Effector memory CD4-positive, alpha-beta T cell (primary cell): ENCODE measurements at places on chromosomes 1 and 21.

DNA sequence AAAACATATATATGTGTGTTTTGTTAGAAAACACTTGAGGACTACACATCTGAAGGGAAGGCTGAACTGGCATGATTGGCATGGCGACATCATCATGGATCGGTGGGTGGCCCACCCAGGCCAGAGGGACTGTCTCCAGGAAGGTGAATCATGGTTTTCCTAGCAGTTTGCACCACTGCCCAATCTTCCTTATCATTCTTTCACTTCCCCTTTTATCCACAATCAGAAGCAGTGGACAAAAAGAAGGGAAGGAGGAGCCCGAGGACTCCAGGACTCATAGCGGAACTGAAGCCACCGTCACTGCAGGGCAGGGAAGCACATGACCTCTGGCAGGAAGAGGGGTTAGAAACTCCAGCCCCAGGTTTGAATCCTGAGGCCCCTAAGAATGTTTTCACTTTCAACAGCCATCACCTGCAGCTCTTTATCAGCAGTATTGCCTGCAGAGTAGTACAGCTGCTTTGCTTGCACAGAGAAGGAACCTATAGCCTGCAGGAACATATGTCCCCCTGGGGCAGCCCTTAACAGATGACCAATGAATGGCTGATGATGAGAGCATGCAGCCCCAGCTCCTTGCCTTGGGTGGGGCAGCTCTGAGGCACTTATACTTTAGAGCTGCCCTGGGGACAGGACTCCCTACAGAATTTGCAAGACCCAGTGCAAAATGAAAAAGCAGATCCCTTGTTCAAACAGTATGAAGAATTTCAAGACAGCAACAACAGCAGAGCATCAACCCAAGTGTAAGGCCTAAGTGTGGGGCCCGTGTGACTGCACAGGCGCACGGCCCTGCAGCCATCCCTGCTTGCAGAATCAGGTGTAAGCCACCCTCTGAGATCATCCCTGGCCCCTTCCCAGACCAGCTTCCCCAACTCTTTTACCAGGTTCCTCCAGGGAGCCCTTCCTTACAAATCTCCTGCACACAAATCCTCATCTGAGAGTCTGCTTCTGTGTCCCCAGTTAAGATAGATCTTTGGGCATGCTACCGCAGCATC is 241.8 kb upstream of the IRF2BP2 start:
- no peak overlapping the region for H3K27ac ChIP-seq
- no peak for DNase-seq
- no peaks in the 10 kb centered on the region for H3K36me3 ChIP-seq

GRCh38 chr1:60598041-60598910 is 484.1 kb upstream of the NFIA start:
- H3K27ac ChIP-seq = no peak overlapping the region
- H3K27me3 ChIP-seq = peaks cover 4% of the 10 kb centered on the region
- no peaks in the 10 kb centered on the region for H3K4me1 ChIP-seq
- no peak overlapping the region for H3K4me3 ChIP-seq
- H3K36me3 ChIP-seq = no peaks in the 10 kb centered on the region

DNA sequence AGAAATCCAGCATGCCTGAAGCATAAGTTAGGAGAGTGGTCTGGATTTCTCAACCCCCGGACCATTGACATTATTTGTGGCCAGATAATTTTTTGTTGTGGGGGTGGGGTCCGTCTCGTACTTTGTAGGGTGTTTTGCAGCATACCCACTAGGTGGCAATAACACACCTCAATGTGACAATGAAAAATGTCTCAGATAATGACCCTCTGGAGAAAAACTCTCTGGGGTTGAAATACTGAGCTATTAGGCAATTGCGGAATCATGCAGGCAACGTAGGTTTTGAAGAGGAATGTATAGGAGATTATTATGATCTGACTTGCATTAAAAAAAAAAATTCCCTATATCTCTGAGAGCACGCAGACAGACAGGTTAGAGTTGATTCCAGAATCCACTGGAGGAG is 25.3 kb upstream of the RRP15 start:
- H3K36me3 ChIP-seq = no peaks in the 10 kb centered on the region
- H3K27me3 ChIP-seq = no peaks in the 10 kb centered on the region
- H3K4me3 ChIP-seq = no peak overlapping the region
- H3K4me1 ChIP-seq = no peaks in the 10 kb centered on the region

GRCh38 chr1:23585321-23586022 is 26.2 kb upstream of the ID3 start:
- H3K4me1 ChIP-seq = no peaks in the 10 kb centered on the region
- H3K36me3 ChIP-seq = no peaks in the 10 kb centered on the region
- no peak overlapping the region for H3K27ac ChIP-seq
- DNase-seq = no peak
- no peak overlapping the region for H3K4me3 ChIP-seq
- H3K27me3 ChIP-seq = no peaks in the 10 kb centered on the region

GRCh38 chr1:176560681-176561080 is 97.7 kb downstream of the PAPPA2 start:
- no peak overlapping the region for H3K4me3 ChIP-seq
- H3K27me3 ChIP-seq = no peaks in the 10 kb centered on the region
- no peaks in the 10 kb centered on the region for H3K36me3 ChIP-seq
- H3K4me1 ChIP-seq = no peaks in the 10 kb centered on the region
- no peak for DNase-seq

DNA sequence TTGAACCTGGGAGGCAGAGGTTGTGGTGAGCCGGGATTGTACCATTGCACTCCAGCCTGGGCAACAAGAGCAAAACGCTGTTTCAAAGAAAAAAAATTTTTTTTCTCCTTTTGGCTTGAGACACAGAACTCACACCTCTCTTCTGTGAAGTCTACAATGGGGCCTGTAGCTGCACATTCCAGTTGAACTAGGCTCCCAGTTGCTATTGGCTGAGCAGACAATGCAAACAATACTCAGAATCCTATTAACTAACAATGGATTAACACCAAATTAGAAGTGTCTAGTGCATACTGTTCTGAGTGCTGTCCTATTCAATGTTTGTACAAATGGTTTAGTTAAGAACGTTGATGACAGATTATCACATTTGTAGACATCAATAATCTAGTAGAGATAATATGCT is 17.6 kb upstream of the MCL1 start:
- no peaks in the 10 kb centered on the region for H3K4me1 ChIP-seq
- H3K4me3 ChIP-seq = no peak overlapping the region
- no peaks in the 10 kb centered on the region for H3K27me3 ChIP-seq
- no peak overlapping the region for H3K27ac ChIP-seq
- H3K36me3 ChIP-seq = no peaks in the 10 kb centered on the region

GRCh38 chr1:920521-920920 is 3.2 kb upstream of the SAMD11 start:
- no peak overlapping the region for H3K4me3 ChIP-seq
- no peaks in the 10 kb centered on the region for H3K36me3 ChIP-seq
- H3K27ac ChIP-seq = no peak overlapping the region
- peaks cover 30% of the 10 kb centered on the region for H3K27me3 ChIP-seq
- H3K4me1 ChIP-seq = peaks cover 30% of the 10 kb centered on the region

DNA sequence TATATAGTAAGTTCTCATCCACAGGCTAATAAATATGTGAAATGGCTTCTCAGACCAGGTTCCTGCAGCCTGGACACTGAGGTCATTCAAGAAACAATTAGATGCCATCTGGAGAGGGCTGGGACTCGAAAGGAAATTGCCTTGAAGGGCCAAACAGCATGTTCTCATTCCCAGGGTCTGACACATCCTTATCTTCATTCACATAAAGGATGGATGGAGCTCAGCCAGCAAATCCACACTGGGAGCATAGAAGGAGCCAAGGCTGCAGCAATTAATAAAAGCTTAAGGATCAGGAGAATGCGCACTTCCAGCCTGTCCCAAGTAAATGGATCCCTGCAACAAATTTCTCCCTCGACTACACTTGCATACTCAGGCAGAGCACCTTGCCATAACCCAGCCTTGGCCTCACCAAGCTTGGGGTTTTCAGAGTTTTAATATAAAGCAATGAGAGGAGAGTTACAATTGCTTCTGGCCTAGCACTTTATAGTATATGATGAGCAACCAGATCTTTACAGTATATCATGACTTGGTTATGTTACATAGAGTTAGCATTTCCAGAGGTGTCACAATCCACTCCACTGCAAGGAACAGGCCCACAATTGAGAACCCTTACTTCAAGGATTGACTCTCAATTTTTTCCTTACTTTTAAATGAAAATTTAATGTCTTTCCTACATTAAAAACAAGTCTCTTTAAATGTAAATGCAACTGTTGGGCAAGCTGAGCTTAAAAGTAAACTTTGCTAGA is 55.9 kb downstream of the BCAR3 start:
- no peak overlapping the region for H3K27ac ChIP-seq
- no peak overlapping the region for H3K4me3 ChIP-seq
- no peaks in the 10 kb centered on the region for H3K27me3 ChIP-seq
- no peak for DNase-seq
- no peaks in the 10 kb centered on the region for H3K36me3 ChIP-seq

DNA sequence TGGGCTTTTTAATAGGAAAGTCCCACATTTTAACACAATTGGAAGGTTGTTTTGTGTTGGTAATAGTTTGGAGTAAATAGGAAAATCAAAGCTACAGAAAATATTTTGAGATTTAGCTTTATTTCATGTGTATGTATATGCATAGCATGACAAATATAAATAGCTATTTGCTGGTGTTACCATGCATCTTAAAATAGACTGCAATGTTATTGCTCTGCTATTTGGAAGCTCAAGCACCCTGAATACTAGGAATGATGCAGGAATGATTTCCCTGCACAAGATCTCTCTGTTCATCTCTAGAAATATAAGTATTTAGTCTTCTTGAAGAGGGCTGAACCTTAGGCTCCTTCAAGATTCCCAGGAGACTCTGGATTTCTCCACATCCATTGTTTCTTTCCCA is 268.3 kb upstream of the POGK start:
- H3K4me3 ChIP-seq = no peak overlapping the region
- no peak overlapping the region for H3K27ac ChIP-seq
- no peak for DNase-seq
- no peaks in the 10 kb centered on the region for H3K27me3 ChIP-seq
- no peaks in the 10 kb centered on the region for H3K4me1 ChIP-seq

DNA sequence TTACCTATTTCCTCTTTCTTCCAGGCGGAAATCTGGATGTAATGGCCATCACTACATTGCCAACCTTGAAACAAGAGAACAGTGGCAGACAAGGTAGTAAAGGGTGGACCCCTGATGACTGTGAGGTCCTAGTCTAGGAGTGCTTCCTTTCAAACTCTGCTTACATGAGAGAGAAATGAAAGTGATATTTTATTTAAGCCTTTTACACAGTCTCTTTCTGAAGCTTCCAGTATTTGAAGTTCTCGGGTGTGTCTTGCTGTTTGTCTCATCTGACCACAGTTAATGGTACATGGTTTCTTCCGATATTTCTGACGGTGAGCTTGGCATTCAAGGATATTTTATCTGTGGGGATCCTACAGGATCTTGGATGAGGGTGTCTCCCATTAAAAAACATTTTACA is 215.2 kb downstream of the SLC45A1 start:
- DNase-seq = no peak
- H3K4me1 ChIP-seq = no peaks in the 10 kb centered on the region
- H3K4me3 ChIP-seq = no peak overlapping the region
- H3K27me3 ChIP-seq = no peaks in the 10 kb centered on the region

DNA sequence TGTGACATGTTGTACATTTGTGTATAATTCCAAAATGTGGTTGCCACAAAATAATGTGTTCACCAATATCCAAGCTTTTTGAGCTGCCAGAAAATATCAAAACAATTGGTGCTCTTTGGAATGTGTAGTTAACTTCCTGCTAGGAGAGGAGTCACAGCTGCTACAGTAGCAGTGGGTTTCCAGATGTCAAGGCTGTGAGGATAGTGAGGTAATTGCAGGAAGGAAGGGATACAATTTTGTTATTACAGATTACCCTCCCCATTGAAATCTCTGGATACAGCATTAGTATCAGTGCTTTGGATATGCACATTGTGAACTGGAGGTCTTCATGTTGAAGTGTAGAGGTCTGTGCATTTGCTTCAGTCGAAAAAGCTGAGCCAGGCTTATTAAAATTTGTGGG is 253.2 kb downstream of the PTPRC start:
- no peaks in the 10 kb centered on the region for H3K4me1 ChIP-seq
- H3K27ac ChIP-seq = no peak overlapping the region
- H3K36me3 ChIP-seq = no peaks in the 10 kb centered on the region
- DNase-seq = no peak
- H3K4me3 ChIP-seq = no peak overlapping the region
- no peaks in the 10 kb centered on the region for H3K27me3 ChIP-seq

GRCh38 chr1:217089361-217090014 is 366.3 kb upstream of the ESRRG start:
- no peaks in the 10 kb centered on the region for H3K36me3 ChIP-seq
- no peak overlapping the region for H3K27ac ChIP-seq
- H3K4me1 ChIP-seq = no peaks in the 10 kb centered on the region

- no peaks in the 10 kb centered on the region for H3K27me3 ChIP-seq
- DNase-seq = no peak
- no peak overlapping the region for H3K27ac ChIP-seq
Measured at GRCh38 chr1:39509360-39510009, 18.0 kb downstream of the BMP8A start.

DNA sequence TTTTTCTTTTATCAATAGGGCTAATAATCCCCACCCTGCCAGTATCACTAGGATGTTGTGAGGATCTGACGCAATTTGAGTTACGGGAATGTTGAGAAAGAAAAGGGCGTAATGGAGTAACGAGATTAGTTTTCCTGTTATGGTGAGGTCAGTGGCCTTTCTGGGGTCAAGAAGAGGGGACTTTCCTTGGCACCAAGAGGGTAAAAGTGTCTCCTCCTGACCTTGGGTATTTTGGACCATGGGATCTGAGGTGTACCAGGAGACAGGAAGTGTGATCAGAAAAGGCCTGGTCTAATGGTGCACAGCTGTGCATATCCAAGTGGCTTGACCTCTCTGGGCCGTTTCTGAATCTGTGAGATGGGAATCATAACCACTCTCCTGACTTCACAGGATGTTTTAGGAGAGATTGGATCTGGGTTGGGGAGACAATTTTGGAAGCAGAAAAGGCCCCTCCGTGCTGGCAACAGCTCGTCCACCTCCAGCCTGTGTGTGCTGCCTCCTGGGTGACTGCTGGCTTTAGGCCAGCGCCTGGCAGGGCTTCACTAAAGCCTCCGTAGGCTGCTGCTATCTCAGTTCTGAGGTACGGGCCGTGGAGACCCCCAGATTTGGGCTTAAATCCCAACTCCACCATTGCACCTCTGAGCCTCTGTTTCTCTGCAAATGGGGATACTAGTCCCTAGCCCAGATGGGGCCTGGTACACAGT is 37.1 kb downstream of the ALPL start:
- H3K4me1 ChIP-seq = no peaks in the 10 kb centered on the region
- DNase-seq = no peak
- no peaks in the 10 kb centered on the region for H3K36me3 ChIP-seq
- no peak overlapping the region for H3K27ac ChIP-seq
- H3K4me3 ChIP-seq = no peak overlapping the region

GRCh38 chr1:219085082-219085481 is 88.6 kb upstream of the LYPLAL1 start:
- no peak for DNase-seq
- H3K27ac ChIP-seq = no peak overlapping the region
- no peak overlapping the region for H3K4me3 ChIP-seq
